H1 (cell line): ENCODE measurements at places on chromosomes 13 and 19. TPM values are rescaled to one million over a fixed set of nuclear protein-coding genes. Genes with fewer than 3 reads are reported as not detected.

GRCh38 chr13:62598708-62599107 is 1183.1 kb upstream of the PCDH20 start:
- H3K4me3 ChIP-seq: no peak overlapping the region
- H3K36me3 ChIP-seq: no peaks in the 10 kb centered on the region
- H3K27ac ChIP-seq: no peak overlapping the region
- no peaks in the 10 kb centered on the region for H3K27me3 ChIP-seq

GRCh38 chr13:60074397-60074796 is 89.3 kb downstream of the DIAPH3 start:
- H3K27ac ChIP-seq: no peak overlapping the region
- no peaks in the 10 kb centered on the region for H3K4me1 ChIP-seq
- H3K4me3 ChIP-seq: no peak overlapping the region
- no peaks in the 10 kb centered on the region for H3K36me3 ChIP-seq
- no peak for DNase-seq
- no peaks in the 10 kb centered on the region for H3K27me3 ChIP-seq

DNA sequence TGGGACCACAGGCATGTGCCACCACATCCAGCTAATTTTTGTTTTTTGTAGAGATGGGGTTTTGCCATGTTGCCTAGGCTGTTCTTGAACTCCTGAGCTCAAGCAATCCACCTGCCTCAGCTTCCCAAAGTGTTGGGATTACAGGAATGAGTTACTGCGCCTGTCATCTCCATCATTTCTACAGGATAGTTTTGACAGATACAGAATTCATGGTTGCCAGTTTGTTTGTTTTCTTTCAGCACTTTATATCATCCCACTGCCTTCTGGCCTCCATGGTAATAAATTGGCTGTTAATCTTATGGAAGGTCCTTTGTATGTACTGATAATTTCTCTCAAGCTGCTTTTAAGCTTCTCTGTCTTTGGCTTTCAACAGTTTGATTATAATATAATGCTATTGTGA is 165.2 kb downstream of the RNF17 start:
- H3K36me3 ChIP-seq: no peaks in the 10 kb centered on the region
- H3K27me3 ChIP-seq: no peaks in the 10 kb centered on the region
- no peak overlapping the region for H3K4me3 ChIP-seq
- no peak for DNase-seq
- no peak overlapping the region for H3K27ac ChIP-seq

GRCh38 chr19:7698583-7698982 is 3.3 kb downstream of the FCER2 start:
- H3K27me3 ChIP-seq: no peaks in the 10 kb centered on the region
- no peak overlapping the region for H3K27ac ChIP-seq
- no peaks in the 10 kb centered on the region for H3K36me3 ChIP-seq
- DNase-seq: no peak
- no peak overlapping the region for H3K4me3 ChIP-seq
- peaks cover 4% of the 10 kb centered on the region for H3K4me1 ChIP-seq

GRCh38 chr13:48236528-48237353 is 3.7 kb downstream of the ITM2B start:
- H3K4me3 ChIP-seq: no peak overlapping the region
- H3K36me3 ChIP-seq: no peaks in the 10 kb centered on the region
- no peak overlapping the region for H3K27ac ChIP-seq
- DNase-seq: no peak
- H3K27me3 ChIP-seq: peaks cover 6% of the 10 kb centered on the region; the same call in 1 of the 2 replicates
- H3K4me1 ChIP-seq: peaks cover 6% of the 10 kb centered on the region

DNA sequence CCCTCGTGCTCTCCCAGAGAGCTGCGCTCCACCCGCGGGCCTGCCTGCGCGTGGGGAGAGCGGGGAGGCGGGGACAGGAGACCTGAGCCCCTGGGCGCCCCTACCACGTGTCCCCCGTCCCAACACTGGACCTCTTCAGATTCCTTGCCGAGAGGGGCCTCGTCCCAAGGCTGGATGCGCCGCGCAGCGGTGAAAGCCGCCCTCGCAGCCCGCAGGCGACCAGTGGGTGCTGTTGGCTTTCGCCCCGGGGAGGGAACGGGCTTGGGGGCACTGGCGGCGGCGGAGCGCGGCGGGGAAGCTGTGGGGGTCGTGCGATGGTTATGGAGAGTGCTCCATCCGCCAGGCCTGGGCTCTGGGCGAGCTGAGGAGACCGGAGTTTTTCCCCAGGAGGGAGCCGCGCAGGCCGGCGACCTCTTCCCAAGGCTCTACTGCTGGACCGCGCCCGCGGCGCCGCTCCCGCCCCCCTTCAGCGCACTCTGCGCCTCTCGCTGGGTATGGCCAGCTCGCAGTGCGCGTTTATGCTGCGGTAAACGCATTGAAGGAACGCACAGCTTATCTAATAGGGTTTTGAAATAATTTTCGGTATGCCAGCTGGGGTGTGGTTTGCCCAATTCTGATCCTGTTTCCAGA is 17.2 kb upstream of the RNF17 start:
- no peaks in the 10 kb centered on the region for H3K36me3 ChIP-seq
- H3K27ac ChIP-seq: no peak overlapping the region
- H3K27me3 ChIP-seq: peaks cover 53% of the 10 kb centered on the region

DNA sequence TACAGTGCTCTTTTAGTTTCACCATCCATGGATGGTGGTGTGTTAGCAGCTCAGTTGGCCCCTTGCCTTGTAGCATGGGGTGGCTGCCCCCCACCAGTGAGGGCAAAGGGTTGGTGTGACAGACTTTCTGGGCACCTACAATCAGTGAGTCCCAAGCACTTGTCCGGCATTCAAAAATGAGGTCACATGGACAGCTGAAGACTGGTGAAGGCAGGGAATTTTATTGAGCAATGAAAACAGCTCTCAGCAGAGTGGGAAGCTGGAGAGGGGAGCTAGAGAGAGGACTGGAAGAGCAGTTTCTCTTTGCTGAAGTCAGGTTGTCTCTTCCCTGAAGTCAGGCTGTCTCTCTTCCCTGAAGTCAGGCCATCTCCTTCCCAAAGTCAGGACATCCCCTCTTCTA is 1053.2 kb downstream of the SLITRK1 start:
- H3K36me3 ChIP-seq: no peaks in the 10 kb centered on the region
- no peak overlapping the region for H3K4me3 ChIP-seq
- no peaks in the 10 kb centered on the region for H3K27me3 ChIP-seq
- H3K27ac ChIP-seq: no peak overlapping the region
- H3K4me1 ChIP-seq: no peaks in the 10 kb centered on the region
- DNase-seq: no peak

DNA sequence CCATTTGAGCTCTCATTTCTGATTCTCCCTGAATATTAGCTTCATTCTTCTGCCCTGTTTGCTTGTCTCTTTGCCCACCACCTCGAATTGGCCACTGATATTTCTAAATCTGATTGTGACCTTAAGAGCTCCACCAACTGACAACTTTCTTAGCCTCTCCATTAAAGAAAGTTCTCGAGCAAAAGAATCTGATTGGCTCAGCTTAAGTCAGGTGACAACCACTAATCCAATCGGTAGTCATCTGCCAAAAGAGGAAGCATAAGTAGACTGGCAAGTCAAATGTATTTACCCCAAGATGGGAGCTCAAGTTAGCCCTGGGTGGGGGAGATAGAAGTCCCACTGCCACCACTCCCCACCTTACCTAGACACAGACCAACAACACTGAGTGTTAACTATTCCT is 41.5 kb downstream of the NOTCH3 start:
- H3K27ac ChIP-seq: no peak overlapping the region
- no peaks in the 10 kb centered on the region for H3K4me1 ChIP-seq
- no peak overlapping the region for H3K4me3 ChIP-seq
- DNase-seq: no peak

DNA sequence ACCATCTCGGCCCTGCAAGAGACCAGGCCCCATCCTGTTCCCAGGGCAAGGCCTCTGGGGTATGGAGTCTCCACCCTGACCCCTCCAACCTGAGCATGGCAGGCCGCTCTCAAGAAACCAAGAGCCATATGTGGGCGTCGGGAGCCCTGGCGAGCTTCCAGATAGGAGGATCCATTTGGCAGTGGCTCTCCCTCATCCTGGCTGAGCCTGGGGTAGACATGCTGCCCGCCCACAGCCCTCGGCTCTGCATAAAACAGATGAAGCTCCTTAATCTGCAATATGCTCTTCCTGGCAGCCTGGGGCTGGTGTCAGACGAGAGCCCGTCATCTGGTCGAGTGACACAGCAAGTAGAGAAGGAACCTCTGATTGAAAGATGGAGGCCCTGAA is 6.1 kb downstream of the ATP13A1 start:
- H3K4me3 ChIP-seq: no peak overlapping the region
- H3K27me3 ChIP-seq: no peaks in the 10 kb centered on the region
- H3K27ac ChIP-seq: no peak overlapping the region
- peaks cover 2% of the 10 kb centered on the region for H3K4me1 ChIP-seq

GRCh38 chr13:110399801-110400200 is 92.7 kb downstream of the COL4A2 start:
- no peak overlapping the region for H3K27ac ChIP-seq
- H3K27me3 ChIP-seq: no peaks in the 10 kb centered on the region
- H3K4me3 ChIP-seq: no peak overlapping the region

DNA sequence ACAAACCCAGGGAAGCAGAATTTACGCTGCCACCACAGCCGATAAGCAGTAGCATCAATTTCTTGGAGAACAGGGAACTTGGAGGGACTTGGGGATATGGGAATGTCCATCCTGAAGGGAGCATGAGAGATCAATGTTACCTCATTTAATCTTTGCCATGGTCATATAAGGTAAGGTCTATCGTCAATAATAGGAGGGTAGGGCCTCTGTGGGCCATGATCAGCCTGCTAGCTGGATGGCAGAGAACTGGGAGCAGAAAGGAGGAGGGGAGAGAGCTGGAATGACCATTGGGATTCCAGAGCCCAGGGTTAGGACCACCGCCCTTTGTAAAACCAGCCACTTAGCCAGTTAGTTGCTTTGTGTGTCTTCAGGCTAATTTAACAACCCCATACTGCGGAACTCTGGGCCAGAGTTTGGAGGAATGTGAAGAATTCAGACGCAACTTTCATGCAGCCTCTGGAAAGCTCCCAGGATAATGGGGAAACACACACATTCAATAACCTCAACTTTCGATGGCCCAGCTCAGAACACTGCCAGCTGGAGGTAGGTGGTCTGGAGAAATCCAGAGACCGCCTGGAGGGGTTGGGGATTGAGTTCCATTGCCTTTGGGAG is 40.3 kb downstream of the ZNF557 start:
- 0 out of 2 replicates have a peak, but pooled peaks cover 2% of the 10 kb centered on the region for H3K27me3 ChIP-seq
- DNase-seq: peak; percentile 59
- no peak overlapping the region for H3K4me3 ChIP-seq
- no peaks in the 10 kb centered on the region for H3K36me3 ChIP-seq
- H3K4me1 ChIP-seq: no peaks in the 10 kb centered on the region; the same call in none of the 2 replicates

- no peak overlapping the region for H3K27ac ChIP-seq
- no peaks in the 10 kb centered on the region for H3K4me1 ChIP-seq
Measured at GRCh38 chr13:94050039-94050438, 429.4 kb downstream of the DCT start.

GRCh38 chr19:44744871-44745332 is 3.6 kb upstream of the BCL3 start:
- no peak for DNase-seq
- H3K4me3 ChIP-seq: no peak overlapping the region
- peaks cover 20% of the 10 kb centered on the region for H3K27me3 ChIP-seq

- peaks cover 8% of the 10 kb centered on the region for H3K4me1 ChIP-seq
- DNase-seq: no peak
- H3K36me3 ChIP-seq: no peaks in the 10 kb centered on the region
- peak overlapping the region; percentile 67; the same call in 1 of the 2 replicates for H3K4me3 ChIP-seq
- peaks cover 6% of the 10 kb centered on the region; the same call in 1 of the 2 replicates for H3K27me3 ChIP-seq
Measured at GRCh38 chr19:18108897-18109296, 11.3 kb downstream of the MAST3 start.

- no peak overlapping the region for H3K27ac ChIP-seq
- H3K4me1 ChIP-seq: no peaks in the 10 kb centered on the region
- H3K36me3 ChIP-seq: no peaks in the 10 kb centered on the region
Measured at GRCh38 chr19:51158474-51159129, 16.5 kb downstream of the SIGLEC7 start.

- no peak for DNase-seq
- no peak overlapping the region for H3K27ac ChIP-seq
- no peaks in the 10 kb centered on the region for H3K27me3 ChIP-seq
- H3K4me3 ChIP-seq: no peak overlapping the region
- no peaks in the 10 kb centered on the region for H3K36me3 ChIP-seq
Measured at GRCh38 chr13:72648513-72649065, 78.8 kb downstream of the MZT1 start.

DNA sequence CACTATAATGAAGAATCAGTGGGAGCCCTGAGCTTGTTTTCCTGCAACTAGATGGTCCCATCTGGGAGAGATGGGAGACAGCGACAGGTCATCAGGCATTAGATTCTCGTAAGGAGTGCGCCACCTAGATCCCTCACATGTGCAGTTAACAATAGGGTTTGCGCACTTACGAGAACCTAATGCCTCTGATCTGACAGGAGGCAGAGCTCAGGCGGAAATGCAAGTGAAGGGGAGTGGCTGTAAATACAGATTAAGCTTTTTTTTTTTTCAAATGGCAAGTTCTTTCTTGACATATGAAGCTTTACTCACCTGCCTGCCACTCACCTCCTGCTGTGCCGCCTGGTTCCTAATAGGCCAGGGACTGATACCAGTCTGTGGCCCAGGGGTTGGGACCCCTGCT is 14.4 kb downstream of the CDC16 start:
- DNase-seq: no peak
- no peaks in the 10 kb centered on the region for H3K4me1 ChIP-seq
- no peak overlapping the region for H3K4me3 ChIP-seq
- peaks cover 83% of the 10 kb centered on the region for H3K36me3 ChIP-seq

GRCh38 chr13:111389621-111390521 is 69.4 kb downstream of the TEX29 start:
- H3K4me1 ChIP-seq: no peaks in the 10 kb centered on the region
- H3K4me3 ChIP-seq: no peak overlapping the region
- no peaks in the 10 kb centered on the region for H3K27me3 ChIP-seq
- H3K36me3 ChIP-seq: no peaks in the 10 kb centered on the region
- H3K27ac ChIP-seq: no peak overlapping the region

GRCh38 chr19:57436417-57436816 is 1.3 kb downstream of the ZNF749 start:
- peak overlapping the region; percentile 75; the same call in 1 of the 2 replicates for H3K4me3 ChIP-seq
- DNase-seq: no peak
- H3K27ac ChIP-seq: no peak overlapping the region
- H3K36me3 ChIP-seq: peaks cover 4% of the 10 kb centered on the region; the same call in 1 of the 2 replicates
- no peaks in the 10 kb centered on the region for H3K27me3 ChIP-seq

- H3K4me3 ChIP-seq: no peak overlapping the region
- no peak overlapping the region for H3K27ac ChIP-seq
- no peaks in the 10 kb centered on the region for H3K27me3 ChIP-seq
- no peak for DNase-seq
- H3K4me1 ChIP-seq: peaks cover 6% of the 10 kb centered on the region
Measured at GRCh38 chr19:7994114-7994513, 11.3 kb downstream of the ELAVL1 start.

Gene MEDAG
- 1.6 and 2.1 TPM in 2 replicates for total RNA-seq

Gene ATXN8OS
- not detected in 2 replicates for total RNA-seq

Gene RAP2A
- total RNA-seq: 43.4 and 45.3 TPM in 2 replicates

Gene TMEM145
- total RNA-seq: 4.7 and 5.0 TPM in 2 replicates

Gene NLRP11
- not detected in 2 replicates for total RNA-seq

Gene KLHL1
- not detected in 2 replicates for total RNA-seq

Gene FBL
- 790 and 809 TPM in 2 replicates for total RNA-seq

Gene SHKBP1
- total RNA-seq: 72.8 and 74.6 TPM in 2 replicates

Gene GJB6
- total RNA-seq: not detected in 2 replicates

Gene TTC9B
- not detected in 2 replicates for total RNA-seq

Gene CD79A
- 0.54 TPM in 1 of 2 replicates, not detected in the other for total RNA-seq
